ENCODE measurements at places on chromosomes 5 and 9.

- no peak for DNase-seq
Observed at GRCh38 chr5:72519111-72519510, 11.9 kb upstream of the ZNF366 start.

- peak; percentile 18 for DNase-seq
Observed at GRCh38 chr5:106730912-106731311, 939.8 kb downstream of the EFNA5 start.

DNA sequence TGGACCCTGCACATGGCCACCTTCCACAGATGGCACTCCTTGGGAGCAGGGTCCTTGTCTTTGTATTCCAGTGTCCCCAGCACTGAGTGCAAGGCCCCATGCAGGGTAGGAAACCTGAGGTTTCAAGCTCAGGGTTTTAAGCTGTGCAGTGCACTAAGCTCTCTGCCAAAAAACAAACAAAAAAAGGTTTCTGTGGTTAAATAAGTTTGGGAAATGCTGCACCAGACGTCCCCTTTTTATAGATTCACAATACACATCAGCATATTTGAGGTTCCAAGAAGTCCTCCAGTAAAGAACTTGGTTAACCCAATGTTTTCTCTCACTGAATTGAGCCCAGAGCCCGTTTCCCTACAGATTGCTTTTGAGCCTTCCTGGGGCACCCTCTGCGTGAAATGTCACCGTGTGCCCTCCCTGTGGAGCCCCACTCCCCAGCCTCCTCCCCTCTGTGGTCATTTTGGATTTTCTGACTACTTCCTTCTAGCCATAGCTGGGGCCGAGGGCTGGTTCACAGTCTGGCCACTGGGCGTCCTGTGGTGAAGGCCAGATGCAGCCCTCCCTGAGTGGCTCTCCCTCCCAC is 17.1 kb downstream of the DELE1 start:
- no peak for DNase-seq

GRCh38 chr9:108290839-108291585 is 564.8 kb downstream of the ACTL7B start:
- DNase-seq: peak; percentile 40

- DNase-seq: no peak
Observed at GRCh38 chr5:125481506-125482465, 735.3 kb upstream of the ZNF608 start.

DNA sequence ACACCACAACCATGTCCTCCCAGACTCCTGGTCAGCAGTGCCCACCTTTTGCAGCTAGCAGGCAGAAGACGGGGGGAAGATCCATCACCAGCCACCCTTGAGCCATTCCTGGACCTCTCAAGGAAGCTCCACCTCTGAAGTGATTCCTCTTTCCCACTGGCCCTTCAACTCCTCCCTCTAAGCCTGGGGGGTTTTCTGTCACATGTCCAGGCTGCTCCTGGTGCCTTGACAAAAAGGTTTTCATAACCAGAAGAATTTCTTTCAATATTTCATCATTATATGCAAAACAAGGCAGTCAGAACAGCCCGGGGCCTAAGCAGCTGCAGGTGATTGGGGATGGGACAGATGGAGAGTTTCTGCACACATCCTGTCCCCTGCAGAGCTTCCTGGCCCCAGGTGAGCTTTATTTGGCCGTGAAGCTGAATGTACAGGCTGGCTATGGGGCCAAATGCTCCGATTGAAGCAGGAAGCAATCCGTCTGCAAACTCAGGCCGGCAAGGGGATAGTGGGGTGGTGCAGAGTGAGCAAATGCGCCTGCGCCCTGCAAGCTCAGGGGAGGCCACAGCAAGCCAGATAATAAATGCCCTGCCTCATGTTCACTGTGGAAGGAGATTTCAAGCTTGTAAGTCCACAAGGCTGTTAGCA is 173.5 kb downstream of the C5orf15 start:
- DNase-seq: no peak

DNA sequence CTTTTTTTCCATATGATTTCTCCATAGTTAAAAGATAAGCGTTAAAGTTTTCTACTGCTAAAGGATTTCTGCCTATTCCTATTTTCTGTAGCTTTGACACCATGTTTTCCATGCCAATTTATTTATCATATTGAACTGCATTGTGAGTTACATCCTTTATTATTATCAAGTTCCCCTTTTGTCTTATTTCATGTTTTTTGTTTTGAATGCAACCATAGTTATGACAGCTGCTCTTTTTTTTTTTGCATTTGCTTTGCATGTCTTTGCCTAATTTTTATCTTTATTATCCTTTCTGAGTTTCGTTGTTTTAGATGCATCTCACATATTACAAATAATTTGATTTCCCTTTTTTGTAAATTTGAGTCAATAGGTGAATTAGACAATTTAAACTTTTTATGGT is 161.5 kb downstream of the DEPDC1B start:
- no peak for DNase-seq

DNA sequence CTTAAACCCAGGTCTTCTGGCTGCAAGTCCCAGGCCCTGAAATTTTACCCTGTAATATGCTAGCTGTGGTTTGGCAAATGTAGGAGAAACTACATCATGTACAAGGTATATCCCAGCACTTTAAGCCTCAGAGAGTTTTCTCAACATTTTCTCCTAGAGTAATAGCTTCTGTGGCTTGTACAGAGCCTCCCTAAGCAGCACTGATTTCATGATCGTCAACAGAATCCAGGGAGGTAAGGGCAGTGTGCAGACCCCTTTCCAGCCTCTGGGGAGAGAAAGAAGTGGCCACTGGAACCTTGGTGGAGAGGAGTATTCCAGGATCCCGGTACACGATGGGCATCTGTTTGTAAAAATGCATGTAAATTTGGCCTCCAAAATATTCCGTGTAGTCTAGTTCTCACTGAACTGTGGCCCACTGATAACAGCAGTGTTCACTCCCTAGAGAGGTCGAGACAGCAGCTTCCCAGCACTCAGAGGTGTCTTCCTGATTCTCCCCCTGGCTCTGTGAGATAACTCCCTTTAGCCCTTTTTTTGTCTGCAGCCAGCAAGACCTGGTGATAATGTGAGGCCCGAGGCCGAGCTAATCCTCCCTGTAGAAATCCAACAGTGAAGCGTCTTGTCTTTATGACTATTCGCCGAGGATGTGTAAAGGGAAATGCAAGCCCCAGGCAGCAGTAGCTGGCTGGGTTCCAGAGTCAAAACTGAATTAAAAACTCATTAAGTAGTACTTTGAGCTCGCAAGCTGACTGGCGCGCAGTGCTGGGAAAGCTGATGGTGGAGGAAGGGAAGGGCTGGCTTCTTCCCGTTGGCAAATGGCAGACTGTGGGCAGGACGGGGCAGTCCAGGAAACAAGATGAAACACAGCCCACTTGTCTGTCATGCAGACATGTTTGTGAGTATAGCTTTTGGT is 59.0 kb downstream of the MAP1B start:
- DNase-seq: no peak

- no peak for DNase-seq
Observed at GRCh38 chr9:127516835-127517607, 65.7 kb downstream of the LRSAM1 start.

Data from GM12865 (cell line).